SK-N-SH treated with all-trans-retinoic acid at 6 μM for 48 hours (cell line): ENCODE measurements at places on chromosomes 5 and 9.
A peak's percentile ranks its signal among the peaks of the same experiment; 100 is the strongest.

DNA sequence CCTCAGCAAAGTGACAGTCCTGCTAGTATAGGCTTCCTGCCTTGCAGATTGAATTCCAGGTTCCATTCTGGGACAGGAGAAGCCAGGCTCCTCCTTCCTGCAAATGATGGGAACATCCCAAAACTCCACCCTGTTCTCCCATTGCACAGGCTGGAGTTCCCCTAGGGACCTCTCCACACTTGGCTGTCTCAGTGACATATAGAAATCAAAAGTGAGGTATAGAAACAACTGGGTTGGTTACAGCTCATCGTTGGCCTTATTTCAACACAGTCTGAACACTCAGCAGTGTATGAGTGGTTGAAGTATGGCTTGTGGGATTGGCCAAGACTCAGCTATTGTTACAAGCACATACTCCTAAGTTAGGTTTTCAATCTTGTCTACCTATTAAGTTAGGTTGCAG is 157.8 kb upstream of the FTMT start:
- ATAC-seq: no peak

- ATAC-seq: no peak; the same call in 2 of the 3 replicates
Observed at GRCh38 chr9:106583751-106584150, 279.2 kb upstream of the ZNF462 start.

- ATAC-seq: no peak
Observed at GRCh38 chr5:110752953-110753352, 14.1 kb downstream of the SLC25A46 start.

GRCh38 chr9:114696814-114697544 is 15.0 kb upstream of the TEX48 start:
- ATAC-seq: peak; percentile 13; the same call in 1 of the 3 replicates

GRCh38 chr5:127307868-127308267 is 17.3 kb downstream of the MEGF10 start:
- no peak for ATAC-seq

GRCh38 chr9:15277400-15278090 is 29.5 kb downstream of the TTC39B start:
- ATAC-seq: peak; percentile 65

DNA sequence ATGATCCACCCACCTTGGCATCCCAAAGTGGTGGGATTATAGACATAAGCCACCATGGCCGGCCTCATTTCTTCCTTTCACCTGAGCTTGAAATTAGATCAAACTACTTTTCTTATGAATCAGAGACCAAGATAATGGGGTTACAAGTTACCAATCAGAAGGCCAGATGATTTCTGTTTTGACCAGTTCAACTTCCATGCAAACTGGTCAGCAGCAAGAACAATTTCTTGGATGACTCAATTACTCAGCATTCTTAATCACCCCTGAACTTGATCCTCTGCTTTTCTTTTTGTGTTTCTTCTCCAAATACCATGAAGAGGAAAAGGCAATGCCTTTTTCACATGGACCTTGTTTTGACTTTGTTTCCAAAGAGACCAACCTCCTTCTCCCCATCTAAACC is 10.0 kb upstream of the PLIN2 start:
- peak; percentile 39; the same call in 1 of the 3 replicates for ATAC-seq

- ATAC-seq: no peak
Observed at GRCh38 chr5:135557076-135557838, 21.5 kb upstream of the NEUROG1 start.

DNA sequence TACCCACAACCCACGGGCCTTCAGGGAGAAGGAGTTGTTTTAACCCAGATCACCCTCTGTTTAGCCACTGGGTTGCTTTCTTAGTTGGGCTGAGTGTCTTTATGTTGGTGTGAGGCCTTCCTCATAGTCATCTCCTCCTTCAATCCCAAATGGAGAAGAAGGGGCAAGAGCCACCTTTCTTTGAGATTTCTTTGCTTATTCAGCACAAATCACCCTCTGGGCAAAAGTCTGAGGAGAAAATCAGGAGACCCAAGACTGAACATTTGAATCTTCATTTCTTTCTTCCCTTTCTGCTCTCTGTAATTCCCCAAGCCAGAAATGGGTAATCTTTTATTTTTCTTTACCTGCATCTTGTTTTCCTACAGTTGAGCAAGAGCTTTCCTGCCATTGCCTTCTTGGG is 329.0 kb downstream of the TLE4 start:
- ATAC-seq: no peak

DNA sequence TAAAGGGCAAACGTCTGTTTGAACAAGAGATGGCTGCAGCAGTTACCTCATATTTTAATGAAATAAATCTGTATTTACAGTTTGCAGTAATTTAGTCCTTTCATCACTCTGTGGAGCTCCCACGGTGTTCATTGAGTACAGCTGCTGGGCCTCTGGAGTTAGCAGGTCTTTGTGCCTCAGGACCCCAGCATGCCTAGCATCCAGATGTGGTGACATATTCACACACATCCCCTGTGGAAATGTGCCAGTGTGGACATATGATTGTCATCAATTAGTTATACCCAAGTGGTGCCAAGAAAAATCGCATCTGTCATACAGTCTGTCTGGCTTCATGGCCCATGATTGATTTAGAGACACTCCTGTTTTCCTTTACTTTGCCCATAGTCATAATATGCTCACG is 77.3 kb downstream of the NNT start:
- no peak for ATAC-seq

DNA sequence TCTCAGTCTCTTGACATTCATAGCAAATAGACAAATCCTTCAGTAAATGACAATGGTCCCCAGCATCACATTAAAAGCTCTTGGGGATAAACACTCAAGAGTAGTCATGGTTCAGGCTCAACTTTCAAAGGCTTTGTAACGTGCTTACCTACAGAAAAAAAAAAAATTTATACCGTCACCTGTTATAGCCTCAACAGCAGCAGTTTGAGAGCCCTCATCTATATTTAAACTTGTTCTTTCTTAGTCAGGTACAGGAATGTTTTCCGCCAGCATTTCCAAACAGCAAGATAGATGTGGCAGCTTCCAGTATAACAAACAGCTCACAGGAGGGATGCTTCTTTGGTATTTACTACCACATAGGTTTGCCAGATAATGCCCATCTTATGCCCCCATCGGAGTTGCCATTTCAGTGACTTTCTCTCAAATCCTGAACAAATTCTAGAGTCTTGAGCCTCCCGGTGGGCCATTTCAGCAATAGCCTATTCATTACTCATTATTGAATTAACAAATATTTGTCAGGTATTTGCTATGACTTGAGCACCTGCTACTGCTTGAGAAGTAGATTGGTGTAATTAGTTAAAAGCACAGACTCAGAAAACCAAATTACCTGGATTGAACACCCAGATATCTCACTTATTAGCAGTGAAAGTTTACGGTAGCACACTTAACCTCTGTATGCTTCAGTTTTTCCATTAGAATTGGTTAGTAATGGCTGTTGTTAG is 470.0 kb downstream of the EBF1 start:
- no peak for ATAC-seq

- no peak for ATAC-seq
Observed at GRCh38 chr9:137579259-137579604, 507 bp upstream of the DPH7 start.

DNA sequence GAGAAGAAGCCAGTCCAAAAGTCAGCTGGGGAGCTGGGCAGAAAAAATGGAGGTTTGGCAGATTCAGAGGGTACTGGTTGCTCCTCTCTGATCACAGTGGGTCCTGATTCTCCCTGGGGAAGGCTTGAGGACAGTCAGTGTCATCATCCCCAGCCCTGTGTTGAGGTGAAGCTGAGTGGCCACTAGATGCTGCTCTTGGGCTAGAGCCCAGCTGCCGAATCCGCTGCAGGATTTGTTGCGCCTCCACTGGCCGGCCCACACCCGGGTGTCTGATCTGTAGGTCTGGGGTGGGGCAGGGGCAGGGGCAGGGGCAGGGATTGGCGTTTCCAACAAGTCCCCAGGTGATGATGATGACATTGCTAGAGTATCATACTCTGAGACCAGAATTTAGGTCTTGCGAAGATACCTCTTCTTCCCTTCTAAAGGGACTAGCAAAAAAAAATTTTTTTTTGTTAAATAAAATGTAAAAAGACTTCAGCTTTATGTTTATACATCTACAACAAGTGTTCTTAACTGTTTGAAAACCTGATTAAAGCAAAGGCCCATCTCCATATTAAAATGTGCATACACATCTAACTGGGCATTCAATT is 106.8 kb downstream of the PDE6A start:
- ATAC-seq: peak; percentile 95

GRCh38 chr5:117614408-117614807 is 1039.8 kb upstream of the SEMA6A start:
- ATAC-seq: no peak

DNA sequence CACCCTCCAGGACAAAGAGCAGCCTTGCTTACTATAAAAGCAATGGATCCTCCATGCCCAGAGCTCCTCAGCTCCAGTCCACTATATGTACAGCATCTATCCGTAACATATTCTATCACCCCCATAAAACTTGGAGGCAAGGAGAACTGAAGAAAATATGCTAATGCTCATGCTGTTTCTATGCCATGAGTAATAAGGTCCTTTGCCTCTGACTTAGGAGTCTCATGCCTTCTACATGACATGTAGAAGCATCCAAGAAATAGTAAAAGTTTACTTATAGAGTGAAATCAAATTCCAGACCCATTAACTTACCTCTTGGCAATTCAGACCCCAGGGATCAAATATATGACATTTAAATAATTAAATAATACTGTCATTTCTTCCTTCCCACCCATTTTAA is 33.7 kb downstream of the SSBP2 start:
- ATAC-seq: no peak

DNA sequence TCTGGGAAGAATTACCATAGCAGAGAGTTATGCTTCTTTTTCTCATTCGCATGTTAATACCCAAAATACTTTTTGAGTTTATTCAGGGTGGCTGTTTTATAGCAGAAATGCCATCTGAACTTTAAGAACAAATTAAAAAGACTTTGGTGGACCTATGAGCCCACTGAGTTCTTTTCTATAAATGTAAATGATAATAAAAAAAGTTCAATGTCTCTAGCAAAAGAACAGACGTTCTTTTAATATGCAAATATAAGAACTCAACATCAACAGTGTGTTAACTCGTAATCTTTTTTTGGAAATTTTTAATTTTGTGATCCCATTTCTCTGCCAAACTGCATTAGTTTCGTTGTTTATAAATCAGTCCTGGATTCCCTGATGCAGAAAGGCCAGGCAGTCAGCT is 1283.0 kb upstream of the NUDT12 start:
- ATAC-seq: no peak

DNA sequence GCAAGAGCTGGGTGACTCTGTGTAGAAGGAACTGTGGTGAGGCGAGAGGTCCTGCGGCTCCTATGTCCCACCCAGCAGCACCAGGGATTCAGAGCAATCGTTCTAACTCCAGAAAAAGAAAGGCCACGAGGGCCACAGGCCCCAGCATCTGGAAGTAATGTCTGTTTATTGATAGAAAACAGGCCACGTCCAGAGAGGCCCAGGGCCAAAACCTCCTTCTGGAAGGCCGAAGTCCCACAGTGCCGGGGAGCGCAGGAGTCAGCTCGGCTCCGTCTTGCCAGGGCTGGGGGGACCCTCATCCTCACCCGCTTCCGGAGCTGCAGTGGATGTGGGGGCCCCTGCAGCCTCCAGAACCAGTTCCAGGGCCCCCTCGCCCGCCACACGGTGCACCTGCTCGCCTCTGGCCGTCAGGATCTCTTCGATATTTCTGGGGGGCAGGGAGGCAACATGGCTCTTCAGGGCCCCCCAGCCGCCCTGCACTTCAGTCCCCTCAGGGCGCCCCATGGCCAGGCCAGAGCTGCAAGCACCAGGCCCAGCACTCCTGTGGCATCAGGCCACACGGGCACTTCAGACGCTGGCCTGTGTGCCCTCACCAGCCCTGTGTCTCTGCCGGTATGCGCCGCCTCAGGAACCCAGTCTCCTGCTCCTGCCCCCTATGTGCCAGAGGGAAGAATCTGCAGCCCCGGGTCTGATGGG is 1.6 kb downstream of the DNLZ start:
- no peak for ATAC-seq

GRCh38 chr5:179143446-179143845 is 83.3 kb downstream of the ZNF354C start:
- ATAC-seq: no peak

DNA sequence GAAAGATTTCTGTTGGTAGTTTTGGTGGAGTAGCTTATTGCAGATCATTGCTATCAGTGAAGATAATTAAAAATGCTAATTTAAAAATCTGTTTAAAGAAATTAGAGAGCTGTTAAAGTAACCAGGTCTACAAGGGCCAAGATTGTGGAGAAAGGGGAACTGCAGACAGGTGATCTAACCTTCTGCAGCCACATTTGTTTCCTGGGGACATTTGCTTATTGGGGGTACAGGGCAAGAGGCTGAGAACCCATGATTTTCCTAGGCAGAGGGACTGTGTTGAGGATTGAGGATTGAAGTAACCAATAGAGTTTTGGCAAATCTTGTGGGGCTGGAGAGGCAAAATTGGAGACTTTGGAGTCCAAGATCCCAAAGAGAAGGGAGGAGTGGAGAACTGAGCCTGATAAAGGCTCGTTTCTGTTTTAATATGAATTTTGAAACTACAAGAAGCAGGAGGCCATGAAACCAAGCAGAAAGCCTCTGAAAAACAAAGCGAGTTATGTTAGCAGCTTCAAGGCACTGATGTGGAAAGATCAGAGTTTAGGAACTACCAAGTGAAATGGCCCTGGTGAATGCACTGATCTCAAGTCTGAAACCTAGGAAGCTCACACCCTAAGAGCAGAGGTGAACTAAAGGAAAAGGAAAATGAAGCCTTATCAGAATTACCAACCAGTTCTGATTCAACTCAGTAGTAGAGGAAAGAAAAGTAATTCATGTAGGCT is 219.8 kb upstream of the C9orf72 start:
- ATAC-seq: no peak

GRCh38 chr9:127027694-127028093 is 94.7 kb downstream of the ANGPTL2 start:
- no peak for ATAC-seq

GRCh38 chr5:58767104-58767503 is 184.2 kb downstream of the RAB3C start:
- no peak for ATAC-seq

DNA sequence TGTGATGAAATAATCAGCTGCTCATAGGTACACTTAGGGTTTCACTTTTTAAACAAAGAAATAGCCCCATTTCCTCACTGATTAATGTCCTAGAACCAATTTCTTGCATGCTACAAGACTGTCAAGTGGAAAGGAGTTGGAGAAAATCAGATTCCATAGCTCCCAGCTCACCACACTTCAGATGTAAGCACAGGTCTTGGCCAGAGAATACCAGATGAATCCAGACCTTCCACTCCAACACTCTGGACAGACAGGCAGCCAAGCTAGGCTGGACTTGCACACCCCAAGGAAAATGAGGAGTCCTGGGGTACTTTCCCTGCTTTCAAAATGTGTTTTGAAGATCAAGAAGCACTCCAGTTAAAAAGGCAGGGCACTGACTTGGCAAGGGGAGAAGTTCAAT is 68.5 kb downstream of the KLHL3 start:
- ATAC-seq: no peak

DNA sequence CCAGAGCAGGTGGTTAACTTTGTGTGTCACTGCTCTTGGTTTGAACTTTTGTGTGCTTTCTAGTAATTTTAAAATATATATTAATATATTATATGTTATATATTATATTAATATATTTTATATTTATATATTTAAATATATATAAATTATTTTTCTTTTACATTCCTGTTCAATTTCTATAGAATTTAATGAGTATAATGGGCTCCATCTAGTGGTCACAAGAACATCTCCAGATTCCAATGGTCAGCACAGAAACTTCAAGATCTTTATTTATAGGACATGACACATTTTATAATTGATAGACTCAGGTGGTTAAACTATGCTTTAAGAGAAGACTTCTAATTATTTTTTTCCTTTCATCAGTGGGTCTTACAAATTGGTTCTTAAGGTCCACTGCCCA is 39.1 kb downstream of the COL23A1 start:
- no peak for ATAC-seq

GRCh38 chr9:95028853-95029219 is 288.7 kb downstream of the FANCC start:
- no peak for ATAC-seq

- no peak for ATAC-seq
Observed at GRCh38 chr5:156528673-156529072, 201.7 kb downstream of the SGCD start.
